ENCODE measurements at places on chromosomes 12 and 14.

- no peak for DNase-seq
Observed at GRCh38 chr14:30290001-30290400, 269.0 kb upstream of the G2E3 start.

GRCh38 chr12:44852483-44852882 lies 23.6 kb downstream of the NELL2 start:
- DNase-seq = no peak

GRCh38 chr14:36653962-36654793 lies 7.5 kb upstream of the PAX9 start:
- DNase-seq = no peak

DNA sequence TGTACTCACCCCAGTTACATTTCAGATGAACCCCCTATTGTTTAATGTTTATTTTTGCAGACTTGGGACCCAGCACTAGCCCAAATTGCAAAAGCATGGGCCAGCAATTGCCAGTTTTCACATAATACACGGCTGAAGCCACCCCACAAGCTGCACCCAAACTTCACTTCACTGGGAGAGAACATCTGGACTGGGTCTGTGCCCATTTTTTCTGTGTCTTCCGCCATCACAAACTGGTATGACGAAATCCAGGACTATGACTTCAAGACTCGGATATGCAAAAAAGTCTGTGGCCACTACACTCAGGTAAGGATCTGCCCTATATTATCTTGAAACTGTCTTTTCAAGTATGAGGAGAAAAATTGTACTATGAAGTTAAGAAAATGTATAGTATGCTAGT lies 1.2 kb downstream of the GLIPR1 start:
- DNase-seq = no peak

DNA sequence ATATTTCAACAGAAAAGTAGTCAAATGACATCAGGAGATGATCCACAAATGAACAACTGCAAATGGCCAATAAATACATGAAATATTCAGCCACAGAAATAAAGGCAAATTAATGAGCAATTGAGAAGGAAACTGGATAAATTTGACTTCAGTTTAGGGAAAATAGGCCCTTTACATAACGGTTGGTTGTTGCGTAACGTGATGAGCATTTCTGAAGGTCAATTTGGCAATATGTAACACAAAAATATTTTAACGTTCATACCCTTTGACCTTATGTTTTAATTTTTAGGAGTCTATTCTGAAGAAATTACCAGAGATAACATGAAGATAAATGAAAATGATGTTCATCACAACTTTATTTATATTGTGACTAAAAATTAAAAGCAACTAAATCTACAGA lies 14.7 kb upstream of the MSRB3 start:
- no peak for DNase-seq
